Stimulated activated CD4-positive, alpha-beta T cell treated with anti-CD3 and anti-CD28 coated beads, Interleukin-12 subunit alpha, Interleukin-12 subunit beta, amount 100 ng/mL, for 48 hours (primary cell): ENCODE measurements at places on chromosomes 16 and 17.

- no peak for DNase-seq
Observed at GRCh38 chr17:40111221-40112128, 10.3 kb upstream of the MSL1 start.

GRCh38 chr17:51587516-51587915 is 327.2 kb downstream of the UTP18 start:
- DNase-seq = no peak

DNA sequence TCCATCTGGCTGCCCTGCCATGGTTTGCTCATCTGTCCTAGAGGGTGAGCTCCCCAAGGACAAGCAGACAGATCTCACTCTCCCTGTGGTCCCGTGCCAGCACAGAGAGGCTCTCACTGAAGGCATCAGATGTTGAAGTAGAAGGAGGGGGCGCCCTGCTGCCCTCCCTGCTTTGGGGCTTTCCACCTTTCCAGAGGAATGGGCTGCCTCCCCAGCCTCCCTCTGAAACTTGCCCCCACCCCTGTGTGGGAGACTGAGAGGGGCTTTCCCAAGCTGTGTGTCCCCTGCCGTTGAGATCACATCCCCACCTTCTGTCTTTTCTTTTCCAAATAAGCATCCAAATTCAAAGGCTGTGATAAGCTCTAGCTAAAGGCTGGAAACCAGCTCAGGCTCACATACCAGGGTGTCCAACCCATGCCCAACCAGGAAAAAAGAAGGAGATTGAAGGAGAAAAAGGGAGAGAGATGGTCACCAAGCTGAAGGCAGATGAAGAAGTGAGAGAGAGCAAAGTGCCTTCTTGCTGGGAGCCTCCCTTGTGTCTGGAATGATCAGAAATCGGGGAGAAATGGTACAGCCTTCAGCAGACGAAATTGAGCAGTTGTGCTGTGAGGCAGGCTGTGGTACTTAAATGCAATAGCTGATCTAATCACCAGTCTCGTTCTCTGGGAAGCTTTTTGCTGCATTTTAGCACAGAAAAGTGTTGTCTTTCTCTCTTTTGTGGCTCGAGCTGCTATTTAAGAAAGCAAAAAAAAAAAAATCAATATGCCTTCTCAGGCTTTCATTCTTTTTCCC is 145.9 kb upstream of the LHX1 start:
- DNase-seq = no peak

DNA sequence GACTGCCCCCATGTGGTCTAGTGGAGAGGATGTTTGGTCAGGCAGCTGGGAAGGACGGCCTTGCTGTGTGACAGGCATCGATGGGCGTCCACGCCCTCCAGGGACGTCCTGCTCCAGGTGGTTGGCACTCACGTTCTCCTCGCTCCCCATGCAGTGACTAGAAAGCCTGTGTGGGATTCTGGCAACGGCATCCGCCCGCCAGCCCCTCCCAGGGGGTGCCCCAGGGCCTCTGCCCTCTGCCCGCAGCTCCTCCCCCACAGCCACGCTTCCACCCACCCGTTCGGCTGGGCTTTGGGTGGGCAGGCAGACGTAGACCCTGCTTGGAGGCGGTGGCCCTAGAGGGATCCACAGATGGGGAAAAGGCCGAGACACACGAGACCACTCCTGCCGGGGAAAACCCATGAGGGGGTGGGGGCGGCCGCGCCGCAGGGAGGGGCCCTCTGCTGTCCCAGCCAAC is 4.7 kb upstream of the IL17C start:
- DNase-seq = peak; percentile 41

GRCh38 chr17:76569607-76570279 is 15.9 kb downstream of the ST6GALNAC2 start:
- DNase-seq = no peak

GRCh38 chr17:21078016-21078780 is 35.4 kb upstream of the USP22 start:
- no peak for DNase-seq

DNA sequence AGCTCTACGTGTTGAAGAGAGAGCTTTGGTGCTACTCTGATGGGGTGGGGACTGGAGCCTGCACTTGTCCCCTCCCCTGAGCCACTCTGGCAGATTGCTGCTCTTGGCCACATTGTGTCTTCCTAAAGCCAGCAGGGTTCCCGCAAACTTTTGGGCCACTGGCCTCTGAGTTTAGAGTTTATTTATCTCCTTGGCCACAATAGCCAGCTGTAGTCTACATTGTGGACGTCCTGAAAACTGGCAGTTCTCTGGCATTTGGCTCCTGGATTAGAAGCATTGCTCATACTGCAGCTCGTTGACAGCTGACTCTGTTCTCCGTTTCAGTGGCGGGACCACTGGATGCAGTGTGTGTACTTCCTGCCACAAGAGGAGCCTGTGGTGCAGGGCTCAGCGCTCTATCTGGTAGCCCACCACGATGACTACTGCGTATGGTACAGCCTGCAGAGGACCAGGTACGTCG is 34.6 kb downstream of the PRMT7 start:
- no peak for DNase-seq

GRCh38 chr16:84643180-84643583 is 5.1 kb upstream of the KLHL36 start:
- DNase-seq = no peak

DNA sequence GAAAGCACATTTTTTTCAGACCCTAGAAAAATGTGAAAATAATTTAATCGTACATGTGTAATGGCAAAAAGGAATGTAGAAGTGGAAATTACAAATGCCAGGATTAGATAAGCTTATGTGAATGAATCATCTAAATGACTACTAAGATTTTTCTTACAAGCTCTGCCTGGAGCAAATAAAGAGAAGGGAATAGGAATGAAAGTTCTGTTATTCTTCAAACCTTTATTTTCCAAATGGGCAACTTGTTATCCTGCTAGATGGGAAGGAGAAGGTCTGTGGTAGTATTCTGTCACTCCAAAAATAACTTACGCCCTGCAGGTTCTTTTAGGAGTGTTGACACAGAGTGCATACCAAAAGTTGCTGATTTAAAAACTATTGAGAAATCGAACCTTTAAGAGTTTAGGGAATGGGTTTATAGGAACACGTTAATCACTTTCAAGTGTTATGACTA is 9.7 kb downstream of the CTCF start:
- DNase-seq = no peak

GRCh38 chr17:78197147-78197832 is 10.1 kb downstream of the AFMID start:
- no peak for DNase-seq
